ENCODE measurements at places on chromosomes 1 and 21. TPM values are rescaled to one million over a fixed set of nuclear protein-coding genes. Genes with fewer than 3 reads are reported as not detected.

The HSD3B1 gene
- not detected for total RNA-seq

The SPRR5 gene
- not detected for total RNA-seq

The LHX4 gene
- total RNA-seq = 0.14 TPM

The TAS1R3 gene
- 0.14 TPM for total RNA-seq

The AMY2B gene
- total RNA-seq = 1.9 TPM

The MX2 gene
- total RNA-seq = 2.0 TPM

The CSDE1 gene
- 685 TPM for total RNA-seq

The LCE1E gene
- not detected for total RNA-seq

The PDC gene
- total RNA-seq = 0.29 TPM

The KCNE2 gene
- total RNA-seq = 0.14 TPM

The ACP6 gene
- 6.2 TPM for total RNA-seq

The SUSD4 gene
- total RNA-seq = not detected

The PLA2G2D gene
- total RNA-seq = not detected

The LRRC8D gene
- total RNA-seq = 50.3 TPM

The RIPK4 gene
- not detected for total RNA-seq

The ELAVL4 gene
- not detected for total RNA-seq

The ECM1 gene
- 34.5 TPM for total RNA-seq

The MAP7D1 gene
- 124 TPM for total RNA-seq

The LGR6 gene
- not detected for total RNA-seq

The KCNJ10 gene
- not detected for total RNA-seq

The USP25 gene
- total RNA-seq = 19.9 TPM

The GBP1 gene
- total RNA-seq = 27.8 TPM

The KCNAB2 gene
- 3.6 TPM for total RNA-seq

The DMAP1 gene
- 28.8 TPM for total RNA-seq

The FCRL2 gene
- total RNA-seq = not detected

The GPX7 gene
- total RNA-seq = 56.9 TPM

The VWA5B1 gene
- total RNA-seq = not detected

The DNAI4 gene
- total RNA-seq = 6.3 TPM

The SCCPDH gene
- 35.5 TPM for total RNA-seq

The EXTL1 gene
- total RNA-seq = 0.43 TPM

The IL19 gene
- 1.8 TPM for total RNA-seq

The ANKRD65 gene
- total RNA-seq = under 0.01 TPM

The CTTNBP2NL gene
- 26.8 TPM for total RNA-seq

The C1orf94 gene
- total RNA-seq = not detected

The PM20D1 gene
- total RNA-seq = not detected

The HAPLN2 gene
- total RNA-seq = not detected

The ZBED6 gene
- 23.4 TPM for total RNA-seq

The MCOLN2 gene
- 0.29 TPM for total RNA-seq

The LRRN2 gene
- not detected for total RNA-seq

The CD160 gene
- total RNA-seq = not detected

The FCRL5 gene
- total RNA-seq = not detected

The KRTAP21-2 gene
- total RNA-seq = not detected

The UBE2J2 gene
- total RNA-seq = 62.3 TPM

The AVPR1B gene
- not detected for total RNA-seq

The LCE3E gene
- total RNA-seq = not detected

The VCAM1 gene
- 113 TPM for total RNA-seq

The TOE1 gene
- total RNA-seq = 16.0 TPM

The C1orf210 gene
- total RNA-seq = not detected

The RCAN3 gene
- total RNA-seq = 17.5 TPM

The GADD45A gene
- total RNA-seq = 35.9 TPM

The XCL1 gene
- total RNA-seq = 0.14 TPM

The VPS72 gene
- total RNA-seq = 55.4 TPM

The PCP4L1 gene
- not detected for total RNA-seq

The KCNJ15 gene
- total RNA-seq = 6.0 TPM

The KCNT2 gene
- 0.14 TPM for total RNA-seq

The HOOK1 gene
- total RNA-seq = not detected

The VANGL2 gene
- not detected for total RNA-seq

The TLCD4 gene
- 0.29 TPM for total RNA-seq
